ENCODE measurements at places on chromosomes 3 and 15.
A peak's percentile ranks its signal among the peaks of the same experiment; 100 is the strongest.

DNA sequence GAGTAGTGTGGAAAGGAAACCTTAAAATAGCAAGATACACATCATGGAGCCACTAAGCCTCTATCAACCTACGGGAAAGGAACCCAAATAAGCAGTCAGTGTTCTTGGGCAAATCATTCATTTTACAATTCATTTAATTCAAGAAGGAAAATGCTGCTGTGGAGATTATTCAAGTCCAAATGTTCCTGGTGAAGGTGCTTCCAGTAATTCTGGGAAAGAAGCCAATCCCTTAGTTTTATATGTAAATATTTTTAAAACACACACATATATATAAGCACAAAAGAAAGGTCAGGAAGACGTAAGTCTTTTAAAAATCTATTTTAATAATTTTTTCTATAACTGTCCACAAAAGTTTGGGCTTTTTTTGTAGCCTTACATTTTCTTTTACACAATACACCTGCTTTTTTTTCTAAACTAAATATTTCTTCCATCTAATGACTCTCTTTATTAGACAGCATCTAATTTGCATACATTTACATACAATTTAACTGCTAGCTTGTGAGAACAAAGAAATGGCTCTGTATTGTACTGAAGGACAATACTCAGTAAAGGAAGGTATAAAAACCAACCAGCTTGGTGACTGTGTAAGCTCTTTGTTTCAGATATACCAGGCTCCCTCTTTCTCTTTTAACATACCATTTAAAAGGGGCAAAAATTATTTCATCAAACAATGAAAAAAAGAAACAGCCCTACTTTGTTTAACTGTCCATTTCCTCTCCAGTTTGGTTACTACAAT, 269.5 kb downstream of the ZBTB20 start:
- no peak for DNase-seq

DNA sequence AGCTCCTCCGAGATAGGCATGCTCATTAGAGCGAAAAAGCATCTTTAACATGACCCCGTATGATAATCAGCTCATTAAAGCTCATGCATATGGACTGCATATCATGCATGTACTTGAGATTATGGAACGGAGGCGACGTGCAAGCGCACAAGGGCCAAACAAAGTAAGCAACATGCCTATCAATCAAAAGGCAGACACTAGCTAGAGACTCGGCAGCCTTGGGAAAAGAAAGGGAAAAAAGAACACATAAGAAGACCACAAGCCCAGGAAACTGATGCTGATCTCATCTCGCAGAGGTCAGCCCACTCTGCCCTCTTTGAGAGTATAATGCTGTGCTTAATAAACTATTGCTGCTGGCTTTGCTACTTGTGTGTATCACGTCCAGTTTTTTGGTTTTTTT, 2.6 kb upstream of the ACOX2 start:
- no peak for DNase-seq

DNA sequence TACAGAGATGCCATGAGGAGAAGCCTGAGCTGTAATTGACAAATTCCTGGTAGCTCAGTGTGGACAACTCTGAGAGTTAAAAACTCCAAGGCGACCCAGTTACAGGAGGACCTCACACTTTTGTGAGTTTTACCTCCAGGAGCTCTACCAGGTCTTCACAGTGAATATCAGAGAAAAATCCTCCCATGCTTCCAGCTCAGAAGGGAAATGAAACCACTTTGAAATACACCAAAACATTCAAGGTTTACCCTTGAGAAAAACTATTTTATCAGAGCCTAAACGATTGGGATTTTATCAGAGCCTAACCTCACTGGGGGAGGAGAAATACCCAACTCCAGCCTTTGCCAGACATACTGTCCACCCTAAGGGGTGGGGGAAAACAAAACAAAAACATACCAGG, 52.4 kb downstream of the MCCC1 start:
- DNase-seq = no peak

GRCh38 chr3:70180664-70181063, 131.8 kb downstream of the MDFIC2 start:
- no peak for DNase-seq

GRCh38 chr3:187967993-187968392, 186.0 kb upstream of the LPP start:
- no peak for DNase-seq

GRCh38 chr3:66703501-66703900, 202.7 kb upstream of the LRIG1 start:
- no peak for DNase-seq

DNA sequence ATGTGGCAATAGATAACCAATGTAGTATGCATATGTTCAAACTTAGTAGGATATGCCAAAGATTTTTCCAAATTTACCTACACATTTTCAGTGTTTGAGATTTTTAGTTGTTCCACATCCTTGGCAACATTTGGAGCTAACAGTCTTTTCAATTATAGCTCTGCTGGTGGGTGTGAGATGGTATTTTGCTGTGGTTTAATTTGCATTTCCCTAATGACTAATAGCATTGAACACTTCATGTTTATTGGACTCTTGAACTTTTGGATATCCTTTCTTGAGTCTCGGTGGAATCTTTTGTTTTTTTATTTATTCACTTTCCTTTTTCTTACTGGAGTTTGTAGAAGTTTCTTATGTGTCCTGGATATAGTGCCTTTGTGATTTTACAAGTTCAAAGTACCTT, 11.0 kb upstream of the ILDR1 start:
- no peak for DNase-seq

DNA sequence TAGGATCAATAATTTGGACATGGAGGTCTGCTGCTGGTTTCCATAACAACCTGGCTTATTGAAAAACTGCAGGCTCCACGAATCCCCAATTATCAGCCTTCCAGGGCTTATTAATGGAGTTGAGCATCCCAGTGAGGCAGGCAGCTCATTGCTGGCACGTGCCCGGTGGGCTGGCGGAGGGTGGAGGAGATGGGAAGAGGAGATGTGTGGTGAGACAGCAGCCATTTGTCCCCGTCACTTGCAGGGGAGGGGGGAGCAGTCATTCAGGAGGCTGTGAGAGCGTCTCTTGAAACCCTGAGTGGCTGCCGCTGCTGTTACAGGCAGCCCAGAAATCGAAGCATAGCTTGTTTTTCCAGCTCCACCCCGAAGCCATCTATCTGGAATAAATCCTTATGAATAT, 70.6 kb downstream of the GAP43 start:
- DNase-seq = no peak

DNA sequence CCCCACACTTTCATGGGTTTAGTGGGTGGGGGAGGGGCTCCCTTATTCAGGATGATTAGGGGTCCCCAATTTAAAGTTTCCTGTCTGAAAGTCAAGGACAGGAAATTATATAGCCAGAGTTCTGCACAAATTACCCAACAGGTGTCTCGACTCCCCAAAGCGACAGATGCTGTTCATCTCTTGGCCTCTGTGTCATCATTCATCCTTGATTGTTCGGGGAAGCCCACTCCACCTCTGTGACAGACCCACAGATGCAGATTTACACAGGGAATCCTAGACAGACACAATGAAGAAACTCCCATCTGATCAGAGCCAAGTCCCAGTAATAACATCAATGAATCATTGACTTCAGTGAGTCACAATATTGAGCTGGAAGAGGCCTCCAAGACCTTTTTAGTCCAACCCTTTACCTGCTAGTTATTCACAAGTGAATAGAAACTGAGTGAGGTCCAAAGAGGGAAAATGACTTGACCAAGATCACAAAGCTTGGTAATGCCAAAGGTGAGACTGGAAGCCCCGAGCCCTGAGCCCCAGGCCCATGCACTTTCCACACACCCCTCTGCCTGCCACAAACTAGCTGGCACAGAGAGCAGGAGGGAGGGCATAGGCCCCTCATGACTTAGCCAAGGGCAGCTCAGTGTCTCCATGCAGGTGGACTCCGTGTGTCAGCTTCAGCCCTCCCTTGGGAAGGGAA, 7.9 kb upstream of the SRP14 start:
- DNase-seq = no peak

- DNase-seq = peak; percentile 84
These were observed at the start of gene GSK3B for GRCh38 chr3:120093911-120094775. TSS of gene GSK3B (minus strand) at chr3:120094447. CDS start at chr3:120093434, 1,013 bp downstream.

- no peak for DNase-seq
These were observed 34.7 kb downstream of the FOXP1 start for GRCh38 chr3:71548705-71549384.

DNA sequence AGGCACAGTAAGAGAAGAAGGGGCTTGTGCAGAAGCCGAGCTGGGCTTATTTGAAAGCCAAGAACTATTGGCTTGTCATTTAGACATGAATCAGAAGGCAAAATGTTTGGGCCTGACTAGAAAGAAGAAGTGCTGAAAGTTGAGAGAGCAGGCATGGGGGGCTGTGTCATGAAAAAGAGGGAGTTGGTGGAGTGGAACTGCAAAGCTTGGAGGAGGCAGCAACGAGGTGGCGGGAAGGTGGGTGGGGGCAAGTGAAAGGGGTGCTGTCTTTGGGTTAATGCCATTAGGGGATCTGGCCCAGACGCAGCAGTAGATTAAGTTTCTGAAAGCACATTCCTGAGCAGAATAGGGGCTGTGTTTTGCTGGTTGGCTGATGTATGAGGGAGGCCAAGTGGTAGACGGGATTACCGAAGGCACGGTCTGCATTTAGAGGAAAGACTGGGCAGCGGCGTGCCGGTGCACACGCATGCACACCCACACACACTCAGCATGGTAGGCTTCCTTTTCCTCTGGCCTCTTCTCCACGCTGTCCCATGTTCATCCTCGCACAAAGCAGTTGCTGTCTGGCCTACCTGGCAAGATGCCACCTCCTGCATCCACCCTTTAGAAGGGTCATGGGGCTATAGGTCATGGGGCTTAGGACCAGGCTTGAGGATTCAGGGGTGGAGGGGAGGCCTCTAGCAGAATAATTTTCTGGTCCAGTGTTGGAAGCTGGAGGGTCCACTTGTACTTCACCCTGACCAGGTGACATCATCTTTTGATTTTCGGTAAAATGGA, 43.0 kb downstream of the BOC start:
- no peak for DNase-seq

DNA sequence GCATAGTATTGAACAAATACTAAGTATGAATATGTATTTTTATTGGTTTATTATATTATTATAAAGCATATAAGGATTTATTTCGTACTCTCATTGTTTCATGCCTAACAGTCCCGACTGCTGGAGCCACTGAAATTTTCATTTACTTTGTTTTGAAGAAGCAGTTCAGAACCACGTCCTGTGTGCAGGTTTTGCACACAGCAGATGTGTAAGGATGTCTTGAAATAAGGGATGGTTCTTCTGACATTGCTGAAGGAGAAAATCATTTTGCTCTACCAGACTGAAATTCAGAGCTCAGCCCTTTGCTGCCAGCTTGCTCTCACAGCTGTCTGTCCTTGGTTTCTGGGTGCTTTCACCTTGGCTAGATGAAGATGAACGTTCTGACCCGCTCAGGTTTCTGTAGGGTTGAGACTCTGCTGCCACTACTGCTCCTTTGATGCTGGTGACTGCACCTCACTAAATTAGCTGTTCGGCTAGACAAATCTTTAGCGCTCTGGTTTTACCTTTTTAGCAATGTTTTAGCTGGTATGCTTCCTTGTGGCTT, 54.2 kb downstream of the UBE2E1 start:
- no peak for DNase-seq

- no peak for DNase-seq
These were observed 379.6 kb downstream of the MECOM start for GRCh38 chr3:169283951-169284350.

- no peak for DNase-seq
These were observed 13.0 kb upstream of the PIGZ start for GRCh38 chr3:196981657-196982056.

GRCh38 chr3:138948371-138949001, 1.5 kb downstream of the FOXL2NB start:
- DNase-seq = no peak

DNA sequence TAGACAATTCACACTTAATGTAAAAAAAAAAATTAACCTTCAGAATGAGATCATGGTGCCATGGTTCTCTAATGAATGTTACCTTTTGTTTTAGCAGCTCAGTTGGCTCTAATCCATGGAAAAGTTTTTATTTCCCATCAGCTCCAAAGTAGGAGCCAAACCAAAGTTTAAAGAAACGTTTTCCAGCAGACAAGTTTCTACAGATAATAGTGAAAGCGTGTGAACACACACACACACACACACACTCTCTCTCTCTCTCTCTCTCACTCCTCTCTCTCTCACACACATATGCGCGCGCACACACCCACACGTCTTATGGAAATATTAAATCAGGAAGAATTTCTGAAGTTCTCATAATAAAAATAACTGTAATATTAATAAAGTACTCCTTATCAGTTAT, 46.9 kb downstream of the MBNL1 start:
- no peak for DNase-seq

- no peak for DNase-seq
These were observed 41.4 kb downstream of the ZDHHC19 start for GRCh38 chr3:196169836-196170240.

DNA sequence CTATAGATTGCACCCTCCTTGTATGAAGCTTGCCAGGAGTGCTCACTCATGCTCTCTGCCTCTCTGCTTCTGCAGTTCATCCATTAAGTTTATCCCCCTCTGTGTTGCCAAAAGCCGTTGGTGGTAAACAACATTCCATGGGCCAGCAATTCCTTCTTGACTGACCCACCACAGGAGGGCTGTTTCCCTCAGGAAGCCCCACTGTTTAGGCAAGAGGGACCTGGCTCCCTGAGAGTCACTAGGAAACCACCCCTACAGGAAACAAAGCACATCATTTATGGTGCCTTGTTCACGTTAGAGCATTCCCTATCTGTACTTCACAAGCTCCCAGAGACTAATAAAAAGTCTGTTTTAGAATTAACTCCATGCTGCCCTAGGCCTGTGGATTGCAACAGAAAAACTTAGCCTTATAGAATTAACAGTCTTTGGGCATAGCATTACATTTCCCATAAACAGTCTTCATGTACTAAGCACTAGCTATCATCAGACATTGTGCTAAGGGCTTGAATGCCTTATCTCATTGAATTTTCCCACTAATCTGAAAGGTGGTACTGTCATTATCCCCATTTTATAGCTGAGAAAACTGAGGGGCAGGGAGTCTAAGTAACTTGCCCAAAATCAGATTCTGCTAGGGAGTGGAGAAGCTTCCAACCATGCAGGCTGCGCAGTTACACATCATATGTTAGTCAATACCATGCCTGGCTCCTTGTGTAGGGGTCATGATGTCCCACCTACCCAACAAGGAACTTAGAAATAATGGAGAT, 149.9 kb downstream of the SHQ1 start:
- no peak for DNase-seq

DNA sequence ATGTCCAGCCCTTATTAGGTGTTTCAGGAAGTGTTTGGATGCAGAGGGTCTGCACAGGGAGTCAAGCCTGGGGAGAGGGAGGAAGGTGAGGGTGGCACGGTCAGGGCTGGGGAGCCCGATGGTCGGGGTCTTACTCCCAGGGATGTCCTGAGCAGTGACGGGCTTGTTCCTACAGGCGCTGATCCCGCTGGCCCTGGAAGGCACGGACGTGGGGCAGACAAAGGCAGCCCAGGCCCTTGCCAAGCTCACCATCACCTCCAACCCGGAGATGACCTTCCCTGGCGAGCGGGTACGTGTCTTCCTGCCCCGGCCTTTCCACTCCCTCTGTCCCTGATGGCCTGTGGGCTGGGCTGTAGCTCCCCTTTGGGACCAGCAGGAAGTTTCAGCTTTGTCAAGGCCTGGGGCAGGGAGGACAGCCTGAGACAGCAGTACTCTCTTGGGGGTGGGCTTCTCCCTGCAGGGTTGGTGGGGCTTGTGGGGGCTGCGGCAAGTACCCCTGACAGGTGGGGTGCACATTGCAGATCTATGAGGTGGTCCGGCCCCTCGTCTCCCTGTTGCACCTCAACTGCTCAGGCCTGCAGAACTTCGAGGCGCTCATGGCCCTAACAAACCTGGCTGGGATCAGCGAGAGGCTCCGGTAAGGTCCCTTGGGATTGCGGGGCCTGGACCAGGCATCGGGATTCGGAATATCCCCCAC, 4.6 kb upstream of the RCCD1 start:
- DNase-seq = no peak

All from K562 (cell line).